Transverse colon (tissue), 4 donors: ENCODE measurements at places on chromosomes 2 and 18. TPM values are rescaled to one million over a fixed set of nuclear protein-coding genes. Genes with fewer than 3 reads are reported as not detected.
A peak's percentile ranks its signal among the peaks of the same experiment; 100 is the strongest.

GRCh38 chr18:58223717-58224424 lies 179.8 kb downstream of the NEDD4L start:
- peak; percentile 66 for DNase-seq

GRCh38 chr18:37946324-37946723 lies 380.7 kb upstream of the CELF4 start:
- no peak for DNase-seq

DNA sequence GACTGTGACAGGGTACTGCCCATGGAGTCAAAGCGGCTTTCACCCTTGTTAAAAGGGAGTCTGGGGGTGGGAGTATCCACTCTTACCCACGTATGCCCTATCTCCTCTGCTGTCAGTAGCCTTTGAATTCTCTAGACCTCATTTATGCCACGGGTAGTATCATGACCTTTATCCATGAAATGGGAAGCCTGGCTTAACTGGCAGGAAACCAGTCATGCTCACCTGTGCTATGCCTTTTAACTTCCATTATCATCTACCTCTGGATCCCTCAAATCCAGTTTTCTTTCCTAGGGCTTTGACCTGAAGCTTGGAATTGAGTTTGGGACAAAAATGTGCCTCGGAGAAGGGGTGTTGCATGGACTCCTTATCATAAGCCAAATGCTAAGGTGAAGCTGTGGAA lies 30.0 kb downstream of the MYO3B start:
- DNase-seq = no peak

- DNase-seq = no peak
Observed at GRCh38 chr2:166057370-166058164, 70.3 kb downstream of the SCN1A start.

- DNase-seq = no peak
Observed at GRCh38 chr2:21772624-21773023, 648.9 kb downstream of the TDRD15 start.

- peak; percentile 54 for DNase-seq
Observed at GRCh38 chr2:37156071-37156856, 516 bp downstream of the EIF2AK2 start.

- no peak for DNase-seq
Observed at GRCh38 chr2:54524226-54524991, 68.3 kb downstream of the SPTBN1 start.

GRCh38 chr2:219041252-219041651 lies at the start of gene CFAP65:
CFAP65 (minus strand) TSS chr2:219041516; CDS start chr2:219039048, 2,468 bp downstream.
- peak; percentile 58 for DNase-seq

DNA sequence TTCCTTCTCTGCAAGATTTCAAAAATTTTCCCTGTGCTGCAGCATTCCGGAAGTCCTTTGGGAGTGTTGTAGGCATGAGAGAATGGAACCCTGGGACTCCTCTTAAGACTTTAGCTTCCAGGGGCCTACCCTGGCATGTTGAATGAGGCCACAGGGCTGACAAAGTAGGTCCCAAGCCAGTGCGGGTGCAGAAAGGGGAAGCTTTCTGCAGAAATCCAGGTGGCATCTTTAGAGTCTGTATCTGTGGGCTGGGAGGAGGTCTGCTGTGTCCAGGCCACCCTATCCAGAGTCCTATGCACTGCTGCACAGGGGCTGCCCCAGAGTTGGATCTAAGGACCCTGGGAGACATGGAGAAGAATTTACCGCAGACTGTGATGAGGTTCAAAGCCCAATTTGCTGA lies 1.9 kb upstream of the SIX2 start:
- DNase-seq = no peak

DNA sequence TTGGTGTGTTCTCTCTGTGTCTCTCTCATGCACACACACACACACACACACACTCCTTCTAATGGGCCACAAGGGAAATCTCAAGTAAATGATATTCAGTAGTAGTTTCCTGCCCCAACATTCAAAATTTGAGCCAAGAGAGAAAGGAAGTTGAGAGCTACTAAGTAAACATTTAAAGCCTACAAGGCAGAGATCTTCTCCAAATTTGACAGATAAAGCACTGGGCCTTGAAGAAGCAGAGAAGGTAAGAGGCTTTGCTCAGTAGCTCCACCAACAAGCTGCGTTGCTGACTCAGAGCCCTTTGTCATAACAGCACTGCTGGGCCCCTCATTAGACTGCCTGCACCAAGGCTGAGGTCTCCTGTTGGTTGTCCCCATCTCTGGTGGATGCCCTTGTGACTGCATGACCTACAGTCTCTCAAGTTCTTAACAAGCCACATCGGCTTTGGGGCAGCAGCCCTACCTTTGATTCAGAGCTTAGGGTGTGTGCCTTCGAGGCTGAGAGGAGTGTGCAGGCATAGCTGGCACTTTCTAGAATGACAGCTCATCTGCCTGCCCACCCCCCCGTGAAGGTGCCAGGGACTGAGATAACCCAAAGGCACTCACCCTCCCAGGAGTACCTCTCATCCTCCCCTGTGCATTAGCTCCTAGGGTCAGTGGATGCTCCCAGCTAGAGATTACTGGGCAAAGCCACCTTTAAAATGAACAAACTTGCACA lies 32.3 kb upstream of the NEB start:
- DNase-seq = no peak

DNA sequence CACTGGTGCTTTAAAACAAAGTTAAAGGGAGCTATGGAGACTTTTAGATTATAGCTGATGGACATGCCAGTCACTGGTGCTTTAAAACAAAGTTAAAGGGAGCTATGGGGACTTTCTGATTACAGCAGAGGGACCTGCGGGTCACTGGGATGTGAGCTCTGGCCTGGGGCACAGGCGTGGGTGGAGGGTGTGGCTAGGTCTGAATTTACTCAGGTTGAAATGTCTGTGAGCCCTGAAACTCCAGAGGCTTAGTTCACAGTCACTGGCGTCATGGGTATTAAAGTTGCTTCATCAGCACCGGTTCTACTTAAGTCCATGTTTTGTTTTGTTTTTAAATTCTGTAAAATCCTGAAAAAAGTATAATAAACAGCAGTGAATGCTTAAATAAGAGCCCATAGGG lies 49.0 kb upstream of the TMEM18 start:
- no peak for DNase-seq

GRCh38 chr2:134202371-134202770 lies 51.5 kb upstream of the MGAT5 start:
- DNase-seq = no peak

PLGLB2 gene
- total RNA-seq = 0.82 TPM

NEU2 gene
- not detected for total RNA-seq

DDX1 gene
- 48.1 TPM for total RNA-seq
